Stimulated activated CD4-positive, alpha-beta T cell treated with anti-CD3 and anti-CD28 coated beads, Interleukin-12 subunit alpha, Interleukin-12 subunit beta, amount 100 ng/mL, for 48 hours (primary cell): ENCODE measurements at places on chromosomes 7 and 10.

DNA sequence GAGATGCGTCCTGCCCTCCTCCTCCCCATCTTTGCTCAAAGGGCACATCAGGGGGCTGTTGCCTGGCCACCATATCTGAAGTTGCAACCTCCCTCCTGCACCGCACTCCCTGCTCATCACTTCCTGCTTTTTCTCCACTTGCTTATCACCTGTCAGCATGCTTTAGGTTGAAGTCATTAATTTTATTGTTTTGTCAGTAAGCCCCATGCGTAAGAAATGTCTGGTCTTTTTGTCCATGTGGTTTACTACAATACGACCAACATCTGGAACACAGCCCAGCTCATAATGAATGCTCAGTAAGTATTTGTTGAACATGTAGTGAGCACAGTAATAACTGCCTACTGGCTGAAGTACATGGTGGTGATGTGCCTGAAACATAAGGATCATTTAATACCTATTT lies 71.6 kb upstream of the GJD4 start:
- DNase-seq, result no peak

DNA sequence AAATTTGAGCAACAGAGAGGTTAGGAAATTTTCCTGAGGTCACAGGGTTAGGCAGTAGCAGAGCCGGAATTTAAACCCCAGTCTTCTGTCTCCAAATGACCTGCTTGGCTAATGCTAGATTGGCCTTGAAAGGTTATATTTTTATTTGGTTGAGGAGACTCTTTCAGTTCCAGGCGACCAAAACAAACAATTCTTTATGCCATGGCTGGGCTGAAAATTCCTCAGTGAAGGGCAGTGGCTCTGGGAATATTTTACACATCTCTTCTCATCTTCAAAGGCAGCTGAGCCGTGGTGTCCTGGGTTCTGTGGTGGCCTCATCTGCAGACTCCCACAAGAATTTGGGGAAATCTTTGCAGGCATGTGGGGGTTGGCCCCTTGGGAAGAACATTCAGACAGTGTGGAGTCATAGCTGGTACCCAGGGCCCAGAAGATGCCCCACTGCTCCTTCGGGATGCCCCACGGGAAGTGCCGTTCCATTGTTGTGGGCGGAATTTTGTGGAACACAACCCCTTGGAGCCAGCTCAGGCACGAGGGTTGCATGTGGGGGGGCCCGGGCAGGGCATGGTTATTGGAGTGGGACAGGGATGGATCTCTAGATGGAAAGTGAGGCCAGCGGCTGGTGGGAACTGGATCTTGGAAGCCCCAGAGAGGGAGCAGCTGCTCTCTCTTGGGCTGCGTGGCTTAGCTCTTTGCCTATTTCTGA lies 33.2 kb downstream of the RPS24 start:
- DNase-seq, result no peak

GRCh38 chr7:71768450-71768849 lies 636.5 kb downstream of the GALNT17 start:
- DNase-seq, result no peak

DNA sequence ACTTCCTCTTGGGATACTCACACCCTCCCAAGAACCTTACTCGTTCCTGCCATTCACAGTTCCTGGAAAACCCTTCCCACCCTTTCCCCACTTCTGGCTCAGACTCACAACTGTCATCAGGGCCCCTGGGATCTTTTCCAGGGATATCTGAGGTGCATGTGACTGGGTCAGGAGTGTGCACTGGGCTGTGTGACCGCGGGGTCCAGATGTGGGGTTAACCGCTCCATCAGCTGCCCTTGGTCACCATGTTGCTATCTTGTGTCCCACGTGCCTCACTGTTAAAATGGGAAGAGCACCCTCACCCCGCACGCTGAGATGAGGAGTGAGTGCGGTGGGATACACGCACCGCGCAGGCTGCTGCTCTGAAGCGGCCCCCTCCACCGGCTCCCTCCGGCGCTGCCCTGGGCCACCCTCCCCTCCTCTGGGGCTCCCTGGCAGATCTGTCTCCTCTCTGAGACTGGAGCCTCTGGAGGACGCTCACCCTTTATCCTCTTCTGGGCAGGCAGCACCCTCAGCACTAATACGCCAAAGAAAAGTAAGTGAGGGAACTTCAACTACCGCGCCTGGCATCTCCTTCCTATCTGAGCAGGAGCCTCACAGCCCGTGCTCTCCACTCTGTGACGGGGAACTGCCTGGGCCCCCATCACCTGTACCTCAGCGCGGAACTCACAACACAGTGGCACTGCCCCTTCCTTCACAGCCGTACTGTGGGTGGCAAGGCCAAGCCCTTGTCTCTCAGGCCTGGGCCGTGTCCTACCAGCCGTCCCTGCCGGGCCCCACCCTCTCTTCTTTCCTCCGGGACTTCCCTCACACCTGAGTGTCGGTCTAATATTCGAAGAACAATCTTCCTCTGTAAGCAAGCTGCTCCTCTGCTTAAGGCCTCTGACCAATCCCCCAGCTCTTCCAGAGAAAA lies 15.6 kb downstream of the COBL start:
- no peak for DNase-seq

- DNase-seq, result no peak
Measured at GRCh38 chr10:86310702-86311101, 55.9 kb downstream of the GRID1 start.

DNA sequence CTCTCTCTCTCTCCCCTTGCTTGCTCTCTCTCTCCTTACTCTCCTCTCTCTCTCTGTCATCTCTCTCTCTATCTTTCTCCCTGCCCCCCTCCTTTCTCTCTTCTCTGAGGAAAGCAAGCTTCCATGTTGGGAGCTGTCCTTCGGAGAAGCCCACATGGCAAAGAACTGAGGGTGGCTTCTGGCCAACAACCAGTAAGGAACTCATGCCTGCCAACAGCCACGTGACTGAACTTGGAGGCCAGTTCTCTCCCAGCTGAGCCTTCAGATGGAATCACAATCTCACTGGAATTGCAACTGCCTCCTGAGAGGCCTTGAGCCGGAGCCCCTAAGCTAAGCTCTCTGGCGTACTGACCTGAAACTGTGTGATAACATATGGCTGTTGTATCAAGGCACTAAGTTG lies 12.0 kb upstream of the DHTKD1 start:
- DNase-seq, result no peak
